ENCODE measurements at places on chromosomes 12 and 14.

DNA sequence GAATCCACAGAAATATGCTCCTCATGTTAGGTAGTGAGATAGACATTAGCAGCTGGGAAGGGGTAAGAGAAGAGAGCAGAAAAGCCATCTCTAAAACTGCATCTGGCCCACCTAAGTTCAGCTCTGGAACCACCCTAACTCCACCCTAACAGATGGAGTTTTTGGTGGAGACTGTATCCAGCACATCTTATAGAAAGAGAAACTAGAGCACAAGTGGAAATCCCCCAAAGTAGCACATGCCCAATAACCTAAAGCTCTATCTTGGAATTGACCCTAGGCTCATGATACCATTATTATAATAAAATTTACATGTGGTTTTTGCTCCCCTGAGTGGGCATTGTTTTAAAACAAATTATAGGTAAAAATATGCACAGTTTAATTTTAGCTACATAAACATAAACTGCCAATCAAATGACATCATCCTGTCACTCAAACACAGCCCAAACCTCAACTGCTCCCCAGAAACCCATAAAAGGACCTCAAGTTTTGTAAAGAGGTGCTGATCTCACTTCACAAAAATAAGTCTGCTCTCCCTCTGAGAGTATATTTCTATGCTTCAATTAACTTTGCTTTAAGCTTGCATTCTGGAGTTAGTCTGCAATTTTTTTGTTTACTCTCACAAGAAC is 206.4 kb downstream of the PIK3C2G start:
- DNase-seq, result no peak

DNA sequence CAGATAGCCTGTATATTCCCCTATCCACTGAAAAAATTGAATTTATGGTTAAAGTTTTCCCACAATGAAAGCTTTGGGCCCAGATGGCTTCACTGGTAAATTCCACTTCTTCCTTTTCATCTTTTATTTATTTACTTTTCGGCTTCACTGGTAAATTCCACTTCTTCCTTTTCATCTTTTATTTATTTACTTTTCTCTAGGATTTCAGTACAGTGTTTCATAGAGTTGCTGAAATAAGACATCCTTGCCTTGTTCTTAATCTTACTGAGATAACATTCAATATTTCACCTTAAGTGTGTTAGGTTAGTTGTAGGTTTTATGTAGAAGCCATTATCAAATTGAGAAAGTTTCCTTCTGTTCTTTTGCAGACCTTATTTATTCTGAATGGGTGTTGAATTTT is 18.9 kb upstream of the KLRG1 start:
- DNase-seq, result no peak

DNA sequence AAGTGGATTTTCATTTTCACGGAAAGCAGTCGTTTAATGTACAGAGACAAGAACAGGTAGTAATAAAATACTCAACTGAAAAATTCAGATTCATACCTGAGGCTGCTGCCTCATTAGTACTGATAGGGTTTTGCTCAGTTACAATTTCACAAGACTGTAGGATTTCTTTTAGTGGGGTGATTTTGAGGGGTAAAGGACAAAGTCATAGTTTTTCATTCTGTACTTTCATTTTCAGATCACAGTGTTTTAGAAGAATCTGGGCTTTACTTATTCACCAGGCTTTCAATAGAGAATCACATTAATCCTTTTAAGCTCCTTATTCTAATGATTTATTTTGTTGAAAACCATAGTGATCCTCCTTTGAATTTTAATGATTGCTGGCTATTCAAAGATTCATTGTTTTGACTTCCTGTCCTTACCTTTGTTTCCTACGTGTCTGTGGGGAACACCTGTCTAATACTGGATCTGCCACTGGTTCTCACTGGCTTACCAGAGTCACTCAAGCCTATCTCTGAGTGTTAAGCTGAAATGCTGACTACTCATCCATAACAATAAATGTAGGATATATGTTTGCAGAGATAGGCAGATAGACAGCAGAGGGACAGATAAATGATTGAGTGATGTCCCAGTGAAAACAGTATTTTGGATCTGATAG is 243.8 kb upstream of the NPAS3 start:
- no peak for DNase-seq

GRCh38 chr12:64666054-64666914 is 56.0 kb downstream of the RASSF3 start:
- no peak for DNase-seq
